Activated T-helper 1 cell treated with anti-CD3 and anti-CD28 coated beads, Interleukin-2, amount 50 U/mL, for 16 hours (primary cell): ENCODE measurements at places on chromosomes 3 and 15.

DNA sequence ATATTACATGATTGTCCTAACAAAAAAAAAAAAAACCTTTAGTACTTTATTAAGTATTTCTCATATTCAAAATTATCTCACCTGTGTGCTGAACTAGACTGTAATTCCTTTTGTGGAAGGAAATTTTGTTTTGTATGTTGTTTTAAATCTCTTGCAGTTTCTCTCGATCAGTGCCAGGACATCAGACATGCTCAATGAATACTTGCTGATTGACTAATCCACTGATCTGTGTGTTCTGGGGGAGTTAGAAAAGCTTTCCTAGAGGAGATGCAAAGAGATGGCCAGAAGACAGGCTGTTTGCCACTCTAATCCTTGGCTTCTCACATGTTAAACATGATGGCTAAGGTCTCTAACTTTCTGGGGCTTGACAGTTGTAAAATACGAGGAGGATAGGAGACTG is 233.3 kb upstream of the NR2E3 start:
- DNase-seq: no peak

GRCh38 chr3:9448643-9449042 is 51.2 kb downstream of the SETD5 start:
- no peak for DNase-seq

GRCh38 chr15:60865507-60865906 is 363.6 kb downstream of the RORA start:
- no peak for DNase-seq

GRCh38 chr3:123881771-123882170 is 2.4 kb downstream of the MYLK start:
- no peak for DNase-seq

GRCh38 chr3:29167180-29167579 is 113.7 kb upstream of the RBMS3 start:
- no peak for DNase-seq

DNA sequence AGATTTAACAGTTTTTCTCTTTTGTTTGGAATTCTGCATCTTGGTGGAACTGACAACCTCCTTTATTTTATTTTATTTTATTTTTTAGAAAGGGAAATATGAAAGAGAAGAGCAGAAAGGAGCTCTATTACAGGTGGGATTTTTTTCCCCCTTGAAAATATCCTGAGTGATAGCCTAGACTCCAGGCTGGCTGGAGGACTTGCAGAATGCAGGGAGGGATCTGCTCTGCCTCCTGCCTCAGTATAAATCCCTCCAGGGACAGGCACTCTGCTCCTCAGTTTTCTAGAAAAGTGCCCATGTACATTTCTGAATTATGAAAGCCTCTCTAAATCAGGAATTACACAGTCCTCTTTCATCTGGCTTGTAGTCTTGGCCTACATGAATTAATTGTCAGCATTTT is 173.7 kb downstream of the TMEM108 start:
- DNase-seq: no peak

GRCh38 chr3:81891055-81891895 is 129.8 kb upstream of the GBE1 start:
- no peak for DNase-seq

DNA sequence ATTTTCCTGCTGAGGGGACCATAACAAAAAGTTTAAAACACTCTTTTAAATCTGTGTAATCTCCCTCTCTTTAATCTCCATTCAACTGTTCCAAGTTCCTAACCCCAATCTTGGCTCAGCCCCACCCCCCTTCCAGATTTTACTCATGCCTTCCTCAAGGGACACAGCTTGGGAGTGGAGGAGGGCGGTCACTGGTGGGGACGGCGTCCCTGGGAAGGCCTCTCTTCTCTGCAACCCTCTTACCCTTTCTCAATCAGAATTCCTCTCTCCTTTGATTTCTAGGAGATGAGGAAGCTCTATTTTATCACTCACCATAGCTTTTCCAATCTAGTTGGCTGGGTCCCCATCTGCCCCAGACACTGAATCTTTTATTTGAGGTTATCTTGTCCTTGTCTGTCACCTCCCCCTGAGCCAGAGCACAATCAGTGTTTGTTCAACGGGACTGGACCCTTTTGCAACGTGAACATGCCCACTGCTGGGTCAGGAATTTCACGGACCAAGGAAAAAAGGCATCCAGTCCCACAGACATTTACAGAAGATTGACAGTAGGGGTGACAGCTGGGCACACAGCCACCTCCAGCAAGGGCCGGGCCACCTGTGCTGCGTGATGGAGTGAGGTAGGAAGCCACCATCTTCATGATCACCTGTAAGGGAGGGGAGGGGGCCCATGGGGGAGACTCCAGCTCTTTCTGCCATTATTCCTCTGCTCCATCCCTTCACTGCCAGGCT is 84.0 kb upstream of the HERC1 start:
- no peak for DNase-seq

DNA sequence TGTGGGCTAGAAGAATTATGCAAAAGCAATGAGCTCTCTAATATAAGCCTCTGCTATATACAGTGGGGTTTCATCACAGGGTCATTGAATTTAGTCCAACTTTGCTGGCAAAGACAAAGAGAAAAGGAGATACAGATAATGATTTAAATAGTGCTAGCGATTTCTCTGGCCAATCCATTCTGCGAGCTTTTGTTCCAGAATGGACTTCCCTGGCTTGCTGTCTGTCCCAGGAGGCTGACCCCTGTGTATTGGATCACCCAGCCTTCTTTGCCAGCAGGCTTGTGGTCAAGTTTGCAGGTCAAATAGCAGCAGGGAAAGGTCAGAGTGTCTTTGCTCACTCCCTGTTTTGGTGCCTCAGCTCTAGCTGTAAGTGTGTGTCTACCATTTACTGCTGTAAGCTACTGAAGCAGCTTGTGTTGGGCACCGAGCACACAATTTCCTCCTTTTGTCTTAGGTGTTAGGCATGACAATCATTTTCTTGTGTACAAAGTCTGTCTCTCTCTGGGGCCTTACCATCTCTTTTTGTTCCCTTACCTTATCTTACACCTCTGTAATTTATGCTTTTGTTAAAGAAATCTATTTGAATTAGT is 55.7 kb downstream of the UNC13C start:
- no peak for DNase-seq

- DNase-seq: no peak
Observed at GRCh38 chr3:105691053-105691452, 177.8 kb downstream of the CBLB start.

DNA sequence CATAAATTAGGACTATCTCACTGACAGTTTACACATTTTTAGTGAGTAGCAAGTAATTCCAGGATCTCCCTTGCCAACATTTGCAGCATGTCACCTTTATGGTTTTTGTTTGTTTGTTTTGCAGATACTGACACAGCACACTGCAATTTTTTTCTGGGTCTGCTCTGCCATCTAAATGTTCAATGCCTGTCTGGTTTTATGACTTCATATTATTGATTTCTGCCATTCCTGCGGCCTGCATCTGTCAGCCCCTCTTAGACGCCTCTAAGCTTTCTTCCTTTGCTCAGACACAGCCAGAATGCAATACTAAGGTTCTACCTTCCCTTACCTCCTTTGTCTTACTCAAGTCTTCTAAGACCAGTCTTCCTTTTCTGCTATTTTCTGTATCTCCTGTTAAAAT is 321.2 kb upstream of the AZI2 start:
- DNase-seq: no peak

DNA sequence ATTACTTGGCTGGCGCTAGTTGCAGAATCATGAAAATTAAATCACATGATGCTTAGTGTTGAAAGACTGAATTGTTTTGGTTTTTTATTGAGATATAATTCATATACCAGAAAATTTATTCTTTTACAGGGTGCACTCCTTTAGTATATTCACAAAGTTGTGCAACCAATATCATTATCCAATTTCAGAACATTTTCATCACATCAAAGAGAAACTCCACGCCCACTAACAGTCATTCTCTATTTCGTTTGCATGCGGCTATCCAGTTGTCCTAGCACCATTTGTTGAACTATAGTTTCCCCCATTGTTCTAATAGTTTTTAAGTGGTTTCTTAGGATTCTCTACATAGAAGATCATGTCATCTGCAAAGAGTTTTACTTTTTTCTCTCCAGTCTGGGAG is 3.7 kb downstream of the EHD4 start:
- DNase-seq: no peak

- no peak for DNase-seq
Observed at GRCh38 chr3:197460002-197460401, 95.8 kb downstream of the BDH1 start.

- DNase-seq: no peak
Observed at GRCh38 chr15:82942691-82943090, 9.8 kb downstream of the HOMER2 start.

- no peak for DNase-seq
Observed at GRCh38 chr3:177665122-177665808, 468.0 kb upstream of the TBL1XR1 start.

DNA sequence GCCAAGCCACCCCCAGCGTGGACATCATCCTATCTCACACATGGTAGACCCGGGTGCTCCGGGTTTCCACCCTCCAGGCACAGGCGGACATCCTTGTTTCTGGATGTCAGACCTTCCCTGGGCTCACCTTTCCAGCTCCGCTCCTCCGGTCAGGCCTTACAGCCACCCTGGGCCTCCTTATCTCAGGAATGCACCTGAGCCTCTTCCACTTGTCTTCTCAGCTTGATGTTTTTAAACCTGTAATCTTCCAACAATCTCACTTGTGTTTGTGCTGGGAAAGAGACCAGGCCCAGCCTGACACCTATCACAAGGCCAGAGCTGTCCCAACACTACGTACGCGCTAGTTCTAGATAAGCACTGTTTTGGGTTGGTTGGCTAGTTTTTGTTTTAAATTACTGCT is 53.9 kb downstream of the NIPA2 start:
- no peak for DNase-seq

GRCh38 chr3:121809249-121809648 is 25.6 kb downstream of the IQCB1 start:
- no peak for DNase-seq

DNA sequence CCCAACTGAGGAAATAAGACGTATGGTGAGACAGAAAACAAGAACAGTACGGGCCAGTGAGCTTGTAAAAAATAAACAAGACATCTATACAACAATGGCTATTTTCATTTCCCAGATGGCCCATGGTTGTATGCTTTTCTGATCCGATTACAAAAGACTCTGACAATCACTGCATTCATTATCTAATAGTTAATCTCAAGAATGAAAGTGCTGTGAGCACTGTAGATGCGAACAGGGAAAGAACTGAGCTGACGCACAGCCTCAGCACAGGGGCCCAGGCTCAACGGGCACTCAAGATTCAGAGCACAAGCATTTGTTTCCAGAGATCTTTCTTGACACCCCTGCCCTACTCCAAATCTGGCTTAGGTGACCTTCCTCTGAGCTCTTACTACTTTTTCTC is 6.9 kb downstream of the MTMR10 start:
- DNase-seq: no peak

- DNase-seq: no peak
Observed at GRCh38 chr3:129694228-129694627, 87.8 kb upstream of the PLXND1 start.

- no peak for DNase-seq
Observed at GRCh38 chr3:88180398-88180999, 30.7 kb downstream of the C3orf38 start.

- DNase-seq: no peak
Observed at GRCh38 chr3:7447197-7447769, 586.4 kb downstream of the GRM7 start.

- DNase-seq: no peak
Observed at GRCh38 chr3:183226333-183226890, 26.6 kb upstream of the B3GNT5 start.

DNA sequence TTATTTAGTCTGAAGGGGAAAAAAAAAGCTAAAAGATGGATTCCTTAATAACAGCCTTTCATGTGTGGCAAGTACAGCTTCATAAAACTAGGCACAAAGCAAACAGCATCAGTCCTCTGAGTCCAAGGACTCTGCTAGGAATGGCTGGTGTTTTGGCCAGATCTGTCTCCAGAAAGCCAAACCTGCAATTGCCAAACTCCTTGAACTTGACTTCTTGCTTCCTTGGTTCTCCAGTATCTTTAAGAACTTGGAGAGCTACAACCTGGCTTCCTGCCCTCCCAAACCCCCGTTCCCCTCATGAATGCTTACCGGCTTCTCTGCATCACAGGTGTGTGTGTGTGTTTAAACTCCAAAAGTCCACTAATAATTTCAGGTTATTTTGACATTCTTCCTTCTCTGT is 1.6 kb upstream of the PLOD2 start:
- DNase-seq: no peak

- no peak for DNase-seq
Observed at GRCh38 chr3:14614189-14614588, 37.4 kb upstream of the CCDC174 start.

GRCh38 chr3:172410702-172411477 is 37.4 kb downstream of the GHSR start:
- no peak for DNase-seq

- DNase-seq: no peak
Observed at GRCh38 chr3:187978433-187979011, 175.4 kb upstream of the LPP start.

DNA sequence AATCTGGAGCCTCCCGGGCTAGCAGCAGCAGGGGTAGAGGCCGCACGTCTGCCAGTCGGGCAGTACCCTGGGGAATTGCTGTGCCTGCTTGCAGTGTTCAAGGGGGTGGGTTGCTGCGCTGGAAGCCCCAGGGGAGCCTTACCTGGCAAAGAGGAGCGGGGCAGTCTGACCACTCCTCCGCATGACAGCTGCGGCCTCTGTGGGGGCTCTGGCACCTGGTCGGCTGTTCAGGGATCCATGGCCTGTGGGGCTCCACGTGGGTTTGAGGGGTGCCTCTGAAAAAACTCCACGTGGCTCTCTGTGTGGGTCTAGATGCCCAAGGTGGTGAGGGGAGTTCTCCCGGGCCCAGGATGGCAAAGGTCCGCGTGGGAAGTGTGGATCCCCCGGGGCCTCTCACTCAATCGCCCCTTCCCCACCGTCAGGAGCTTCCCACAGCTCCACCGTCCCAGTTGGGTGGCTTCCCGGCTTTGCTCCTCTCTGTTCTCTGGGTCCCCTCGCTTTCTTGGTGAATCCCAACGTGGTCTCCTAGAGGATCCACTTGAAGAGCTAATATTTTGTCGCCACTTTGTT is 184.5 kb downstream of the EFHB start:
- DNase-seq: no peak

- no peak for DNase-seq
Observed at GRCh38 chr3:87250009-87250408, 22.9 kb downstream of the CHMP2B start.

- no peak for DNase-seq
Observed at GRCh38 chr15:82774496-82774895, 31.4 kb downstream of the FSD2 start.

GRCh38 chr15:35858707-35859106 is 312.7 kb upstream of the DPH6 start:
- DNase-seq: no peak

DNA sequence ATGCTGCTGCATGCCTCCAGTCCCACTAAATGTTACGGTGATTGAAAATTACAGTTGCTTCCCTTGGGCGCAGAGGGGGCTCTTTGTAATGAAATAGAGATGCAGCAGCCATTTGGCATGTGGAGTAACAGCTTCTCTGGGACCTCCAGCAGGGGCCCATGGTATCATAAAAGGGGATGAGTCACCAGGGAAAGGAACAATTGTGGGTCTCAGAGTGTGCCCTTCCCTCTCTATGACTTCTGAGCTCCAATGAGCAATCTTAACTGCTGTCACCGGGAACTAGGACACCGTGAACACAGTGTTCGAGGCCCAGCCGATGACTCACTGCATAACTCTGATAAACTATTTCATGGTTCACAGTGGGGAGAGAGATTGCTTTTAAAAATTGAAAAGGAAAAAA is 164.8 kb upstream of the NUDT16 start:
- DNase-seq: no peak

- peak; percentile 18 for DNase-seq
Observed at GRCh38 chr15:65077981-65078352, 1.4 kb downstream of the KBTBD13 start.

GRCh38 chr15:81954158-81954783 is 91.5 kb downstream of the MEX3B start:
- DNase-seq: no peak
